Fibroblast of lung (primary cell): ENCODE measurements at places on chromosomes 1 and 21. TPM values are rescaled to one million over a fixed set of nuclear protein-coding genes. Genes with fewer than 3 reads are reported as not detected.

GRCh38 chr1:168469690-168470089 lies 74.1 kb downstream of the XCL2 start:
- no peaks in the 10 kb centered on the region for H3K36me3 ChIP-seq
- no peaks in the 10 kb centered on the region for H3K27me3 ChIP-seq
- DNase-seq = peak; percentile 61
- H3K27ac ChIP-seq = no peak overlapping the region
- H3K4me1 ChIP-seq = peaks cover 7% of the 10 kb centered on the region
- no peak overlapping the region for H3K4me3 ChIP-seq

S100A4 gene
- polyA plus RNA-seq = 371 and 928 TPM in 2 replicates

PTPRC gene
- polyA plus RNA-seq = 0.07 and 0.11 TPM in 2 replicates

GRCh38 chr1:23643736-23644554 lies 47.7 kb upstream of the RPL11 start:
- no peak overlapping the region for H3K4me3 ChIP-seq
- no peak for DNase-seq
- H3K36me3 ChIP-seq = no peaks in the 10 kb centered on the region
- peaks cover 15% of the 10 kb centered on the region for H3K27me3 ChIP-seq
- no peaks in the 10 kb centered on the region for H3K4me1 ChIP-seq

FCRL5 gene
- 0.05 TPM in 1 of 2 replicates, not detected in the other for polyA plus RNA-seq

TFF3 gene
- not detected in 2 replicates for polyA plus RNA-seq

DNA sequence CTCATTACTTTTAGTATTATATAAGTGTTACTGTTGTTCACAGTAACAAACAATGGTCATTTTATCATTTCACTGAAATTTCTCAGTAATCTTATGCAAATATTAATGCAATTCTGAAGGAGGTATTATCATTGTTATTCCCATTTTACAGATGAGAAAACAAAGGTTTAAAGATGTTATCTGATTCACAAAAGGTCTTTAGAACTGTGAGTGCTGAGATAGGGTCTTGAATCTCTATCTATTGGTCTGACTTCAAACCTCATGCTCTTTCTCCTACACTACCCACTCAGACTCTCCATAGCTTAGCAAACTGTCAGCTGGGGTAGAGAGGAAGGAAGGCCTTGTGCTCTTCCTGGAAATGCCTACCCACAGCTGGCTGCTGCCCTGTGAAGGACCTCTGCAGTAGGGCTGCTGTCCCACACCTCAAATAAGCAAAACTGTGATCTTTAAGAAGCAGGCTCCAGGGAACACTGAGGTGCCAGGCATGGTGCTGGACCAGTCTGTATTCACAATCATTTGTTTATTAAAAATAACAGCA lies 6.2 kb upstream of the OSCP1 start:
- DNase-seq = no peak
- no peaks in the 10 kb centered on the region for H3K4me1 ChIP-seq
- H3K27ac ChIP-seq = no peak overlapping the region
- H3K36me3 ChIP-seq = peaks cover 9% of the 10 kb centered on the region
- H3K27me3 ChIP-seq = no peaks in the 10 kb centered on the region
- no peak overlapping the region for H3K4me3 ChIP-seq

MATN1 gene
- polyA plus RNA-seq = not detected in 2 replicates

GRCh38 chr1:151935154-151935553 lies 25.8 kb upstream of the THEM4 start:
- no peak overlapping the region for H3K4me3 ChIP-seq
- no peaks in the 10 kb centered on the region for H3K4me1 ChIP-seq
- H3K27ac ChIP-seq = no peak overlapping the region
- no peaks in the 10 kb centered on the region for H3K36me3 ChIP-seq
- DNase-seq = no peak

DNA sequence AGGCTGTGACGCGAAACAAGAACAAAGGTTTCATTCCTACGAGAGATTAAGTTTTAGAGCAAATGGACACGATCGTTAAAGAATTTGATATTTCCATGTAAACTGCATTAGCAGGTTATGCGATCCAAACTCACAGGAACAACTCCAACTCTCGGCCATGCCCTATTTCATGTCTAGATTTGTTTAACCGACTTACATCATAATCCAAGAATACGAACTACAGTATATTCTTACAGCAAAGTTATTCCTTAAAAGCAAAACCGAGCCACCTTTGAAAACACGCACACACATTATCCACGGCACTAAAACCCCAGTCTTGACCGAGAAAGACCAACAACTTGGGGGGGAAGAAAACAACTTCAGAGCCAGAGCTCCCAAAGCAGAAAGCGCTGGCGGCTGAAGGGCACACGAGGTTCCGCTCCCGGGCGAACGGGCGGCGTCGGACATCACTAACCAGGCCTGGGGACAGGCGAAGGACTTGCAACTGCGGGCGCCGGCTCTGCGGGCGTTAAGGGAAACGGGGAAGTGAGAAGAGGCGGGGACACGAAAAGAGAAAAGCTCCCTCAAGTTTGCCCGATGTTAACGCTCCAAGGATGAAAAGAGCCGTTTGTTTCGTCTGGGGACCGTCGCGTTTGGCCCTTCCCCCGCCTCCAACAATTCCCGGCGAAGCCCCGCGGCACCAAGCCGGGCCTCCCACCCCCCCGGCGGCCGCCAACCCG lies 690 bp downstream of the B3GALNT2 start:
- no peaks in the 10 kb centered on the region for H3K27me3 ChIP-seq
- peaks cover 2% of the 10 kb centered on the region for H3K4me1 ChIP-seq
- H3K36me3 ChIP-seq = no peaks in the 10 kb centered on the region

DNA sequence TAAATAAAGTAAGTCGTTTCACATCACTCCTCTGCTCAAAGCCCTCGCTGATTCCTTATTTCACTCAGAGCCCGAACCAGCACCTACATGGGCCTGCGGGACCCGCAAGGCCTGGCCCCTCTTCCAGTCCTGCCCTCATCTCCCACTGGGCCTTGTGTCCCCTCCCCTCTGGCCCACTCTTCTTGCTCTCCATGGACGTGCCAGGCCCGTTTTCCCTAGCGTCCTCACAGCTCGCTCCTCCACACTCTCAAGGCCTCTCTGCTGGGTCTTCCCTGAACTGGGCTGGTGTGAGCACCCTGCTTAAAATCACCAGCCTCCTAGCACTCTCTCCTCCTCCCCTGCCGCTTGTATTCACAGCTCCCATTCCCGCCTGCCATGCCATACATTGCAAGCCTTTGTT lies 237.9 kb downstream of the FOXD2 start:
- no peak overlapping the region for H3K27ac ChIP-seq
- H3K27me3 ChIP-seq = no peaks in the 10 kb centered on the region
- DNase-seq = no peak

DNA sequence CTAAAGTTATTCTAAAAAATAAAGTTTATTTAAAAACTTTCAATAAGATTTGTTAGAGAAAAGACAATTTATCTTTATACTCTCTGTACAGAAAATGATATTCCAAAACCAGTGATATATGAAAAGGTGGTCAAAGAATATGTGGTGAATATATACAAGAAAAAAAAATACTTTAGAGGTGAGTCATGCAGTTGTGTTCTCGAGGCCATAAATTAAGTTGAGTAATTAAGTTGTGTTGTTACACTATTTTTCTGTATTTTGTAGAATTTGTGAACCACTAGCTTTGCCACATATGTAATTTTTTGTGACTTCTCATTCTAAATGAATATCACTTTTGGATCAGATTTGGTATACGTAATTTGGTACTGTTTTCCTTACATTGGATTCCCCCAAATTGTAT lies 23.6 kb upstream of the DUSP10 start:
- H3K36me3 ChIP-seq = no peaks in the 10 kb centered on the region
- no peaks in the 10 kb centered on the region for H3K27me3 ChIP-seq
- no peaks in the 10 kb centered on the region for H3K4me1 ChIP-seq
- DNase-seq = no peak
- no peak overlapping the region for H3K4me3 ChIP-seq

ATP1A4 gene
- not detected in 2 replicates for polyA plus RNA-seq

TAL1 gene
- 0.01 TPM in 1 of 2 replicates, not detected in the other for polyA plus RNA-seq

- H3K27ac ChIP-seq = no peak overlapping the region
- H3K36me3 ChIP-seq = no peaks in the 10 kb centered on the region
- H3K27me3 ChIP-seq = no peaks in the 10 kb centered on the region
- H3K4me1 ChIP-seq = no peaks in the 10 kb centered on the region
- H3K4me3 ChIP-seq = no peak overlapping the region
- no peak for DNase-seq
Observed at GRCh38 chr1:146051452-146051851, 29.9 kb upstream of the HJV start.

DNA sequence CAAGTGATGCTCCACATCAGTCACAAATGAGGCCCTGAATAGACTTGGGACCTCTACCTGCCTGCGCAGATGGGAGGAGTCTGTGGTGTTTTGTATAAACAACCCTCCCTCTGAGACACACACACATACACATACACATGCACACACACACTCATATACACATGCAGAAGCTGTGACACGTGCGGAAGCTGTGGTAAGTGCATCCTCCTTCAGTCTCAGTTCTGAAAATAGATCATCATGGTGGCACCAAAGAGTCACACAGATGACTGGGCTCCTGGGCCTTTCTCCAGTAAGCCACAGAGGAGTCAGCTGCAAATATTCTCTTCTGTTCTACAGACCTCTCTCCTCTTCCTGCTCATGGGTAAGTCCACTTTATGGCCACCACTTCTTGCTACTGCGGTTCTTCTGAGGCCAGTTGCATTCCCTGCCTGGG lies at the start of gene LY9:
Gene LY9, plus strand, starts transcription at position 224 of the 433 bp plus-strand sequence. Its CDS starts 14 bp downstream, at position 238.
- H3K27me3 ChIP-seq = no peaks in the 10 kb centered on the region
- no peak for DNase-seq
- no peak within 1 kb of the TSS for H3K4me3 ChIP-seq

DNA sequence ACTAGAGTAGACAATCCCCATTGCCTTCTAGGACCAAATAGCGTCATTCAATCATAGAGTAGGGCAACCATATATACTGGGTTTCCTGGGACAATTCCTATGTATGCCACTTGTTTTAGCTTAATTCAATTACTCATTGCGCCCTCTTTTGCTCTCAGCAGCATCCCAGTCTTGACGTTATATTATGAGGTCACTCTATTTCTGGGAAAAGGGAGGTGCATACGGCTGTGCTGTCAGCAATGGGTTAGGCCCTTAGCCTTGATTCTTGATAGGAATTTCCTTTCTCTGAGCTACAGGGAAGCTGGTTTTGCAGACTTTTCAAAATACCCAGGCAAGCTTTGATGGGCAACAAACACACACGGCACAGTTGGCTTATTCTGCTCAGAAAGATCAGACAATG lies 4.4 kb upstream of the KAZN start:
- no peak overlapping the region for H3K4me3 ChIP-seq
- H3K27ac ChIP-seq = no peak overlapping the region
- DNase-seq = no peak
- peaks cover 8% of the 10 kb centered on the region for H3K27me3 ChIP-seq
- no peaks in the 10 kb centered on the region for H3K4me1 ChIP-seq

DNA sequence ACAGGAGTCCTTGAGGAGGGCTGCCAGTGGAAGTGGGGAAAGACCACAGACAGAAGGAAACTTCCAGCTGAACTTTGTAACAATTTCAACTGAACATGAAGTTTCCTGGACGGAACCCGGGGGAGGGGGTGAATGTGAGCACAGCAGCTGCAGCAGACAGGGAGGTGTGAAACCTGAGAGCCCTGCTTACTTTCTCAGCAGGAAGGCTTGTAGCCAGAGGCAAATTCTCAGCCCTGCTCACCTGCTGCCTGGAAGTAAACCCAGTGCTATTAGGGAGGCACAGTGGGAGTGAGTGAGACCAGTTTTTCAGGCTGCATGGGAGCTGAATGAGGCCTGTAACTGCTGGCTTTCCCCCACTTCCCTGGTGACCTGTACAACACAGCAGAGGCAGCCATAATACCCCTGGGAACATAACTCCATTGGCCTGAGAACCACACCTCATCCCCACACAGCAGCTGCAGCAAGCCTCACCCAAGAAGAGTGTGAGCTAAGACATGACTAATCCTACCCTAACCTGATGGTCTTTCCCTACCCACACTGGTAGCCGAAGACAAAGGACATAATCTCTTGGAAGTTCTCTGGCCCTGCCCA lies 9.6 kb upstream of the SPRR2F start:
- H3K27me3 ChIP-seq = no peaks in the 10 kb centered on the region
- H3K36me3 ChIP-seq = no peaks in the 10 kb centered on the region
- H3K4me3 ChIP-seq = no peak overlapping the region
- DNase-seq = no peak
- no peak overlapping the region for H3K27ac ChIP-seq

GRCh38 chr1:81406292-81406999 lies 394.3 kb upstream of the ADGRL2 start:
- H3K27ac ChIP-seq = no peak overlapping the region
- DNase-seq = peak; percentile 70
- no peaks in the 10 kb centered on the region for H3K27me3 ChIP-seq
- no peak overlapping the region for H3K4me3 ChIP-seq
- H3K4me1 ChIP-seq = no peaks in the 10 kb centered on the region
- no peaks in the 10 kb centered on the region for H3K36me3 ChIP-seq

RIPPLY3 gene
- 0.03 TPM in 1 of 2 replicates, not detected in the other for polyA plus RNA-seq

OR2T2 gene
- not detected in 2 replicates for polyA plus RNA-seq

FMO2 gene
- 7.1 and 136 TPM in 2 replicates for polyA plus RNA-seq

OR2L3 gene
- not detected in 2 replicates for polyA plus RNA-seq
